ENCODE measurements at places on chromosomes 6 and 20.

- DNase-seq: no peak
Measured at GRCh38 chr6:150004101-150004782, 21.1 kb downstream of the RAET1L start.

- DNase-seq: no peak
Measured at GRCh38 chr20:63313349-63314014, 20.5 kb downstream of the COL20A1 start.

GRCh38 chr6:13635948-13636658, 21.0 kb downstream of the NOL7 start:
- DNase-seq: no peak

DNA sequence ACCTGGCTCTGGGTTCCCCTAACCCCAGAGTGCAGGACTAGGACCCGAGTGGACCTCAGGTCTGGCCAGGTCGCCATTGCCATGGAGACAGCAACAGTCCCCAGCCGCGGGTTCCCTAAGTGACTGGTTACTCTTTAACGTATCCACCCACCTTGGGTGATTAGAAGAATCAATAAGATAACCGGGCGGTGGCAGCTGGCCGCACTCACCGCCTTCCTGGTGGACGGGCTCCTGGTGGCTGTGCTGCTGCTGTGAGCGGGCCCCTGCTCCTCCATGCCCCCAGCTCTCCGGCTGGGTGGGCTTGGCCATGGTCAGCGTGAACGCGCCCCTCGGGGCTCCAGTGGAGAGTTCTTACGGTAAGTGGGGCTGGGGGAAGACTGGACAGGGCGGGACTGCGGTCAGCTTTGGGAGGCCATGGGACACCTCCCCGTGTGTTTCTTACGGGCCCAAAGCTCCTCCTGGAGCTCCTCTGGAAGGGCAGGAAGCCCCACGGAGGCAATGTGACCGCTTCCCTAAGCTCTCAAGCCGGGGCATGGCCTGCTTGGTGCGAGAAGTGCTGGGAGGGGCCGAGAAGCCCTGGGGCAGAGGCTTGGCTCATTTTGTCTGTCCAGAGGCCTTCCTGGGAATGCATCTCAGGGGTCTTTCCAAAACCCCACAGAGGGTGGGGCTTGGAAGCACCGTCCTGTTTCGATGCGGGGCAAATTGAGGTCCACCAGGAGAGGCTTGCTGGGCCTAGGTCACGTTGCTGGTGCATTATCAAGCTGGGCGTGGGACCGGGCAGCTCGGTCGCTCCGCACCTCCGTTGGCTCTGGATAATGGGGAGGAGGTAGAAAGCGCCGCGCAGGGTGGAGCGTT, at the start of gene HNF4A:
Gene HNF4A (plus strand): TSS at position 202 of the 855 bp plus-strand sequence. CDS start 106 bp downstream, at position 308.
- DNase-seq: no peak

DNA sequence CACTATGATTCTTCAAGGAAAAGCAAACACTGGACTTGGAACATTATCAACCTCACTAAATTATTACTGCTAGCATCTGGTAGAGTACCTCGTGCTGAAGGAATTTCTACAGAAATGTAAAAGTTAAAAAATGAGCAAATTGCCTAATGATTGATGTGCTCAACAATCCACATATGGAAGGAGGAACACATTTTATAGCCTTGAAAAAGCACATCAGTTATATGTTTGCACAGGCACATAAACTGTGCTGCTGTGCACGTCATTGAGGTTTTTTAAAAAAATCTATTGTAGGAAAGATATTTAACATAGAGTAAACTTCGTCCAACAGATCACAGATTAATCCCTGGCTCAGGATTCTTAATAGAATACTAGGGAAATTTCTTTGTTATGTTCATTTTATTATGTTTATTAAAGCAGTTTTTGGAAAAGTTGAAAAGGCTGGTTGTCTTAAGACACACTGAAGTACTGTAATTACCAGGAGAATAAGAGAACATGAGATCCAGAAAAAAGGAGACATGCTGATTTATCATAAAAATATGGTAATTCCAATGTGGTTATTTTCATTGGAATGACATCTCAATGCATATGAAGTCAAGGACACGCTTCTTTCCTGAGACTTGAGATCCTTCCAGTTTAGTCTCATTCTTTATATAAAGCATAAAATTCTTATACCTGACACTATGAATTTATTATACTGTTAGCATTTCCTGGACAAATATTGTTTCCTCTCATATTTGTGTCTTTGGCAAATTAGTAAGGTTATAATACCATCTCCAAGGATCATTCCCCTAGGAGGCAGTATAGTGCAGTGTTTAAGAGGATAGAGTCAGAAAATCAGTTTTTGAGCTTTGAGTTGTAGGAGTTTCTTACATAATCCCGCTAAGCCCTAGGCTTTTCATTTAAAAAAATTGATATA, 511.1 kb downstream of the TENT5A start:
- peak; percentile 36 for DNase-seq

DNA sequence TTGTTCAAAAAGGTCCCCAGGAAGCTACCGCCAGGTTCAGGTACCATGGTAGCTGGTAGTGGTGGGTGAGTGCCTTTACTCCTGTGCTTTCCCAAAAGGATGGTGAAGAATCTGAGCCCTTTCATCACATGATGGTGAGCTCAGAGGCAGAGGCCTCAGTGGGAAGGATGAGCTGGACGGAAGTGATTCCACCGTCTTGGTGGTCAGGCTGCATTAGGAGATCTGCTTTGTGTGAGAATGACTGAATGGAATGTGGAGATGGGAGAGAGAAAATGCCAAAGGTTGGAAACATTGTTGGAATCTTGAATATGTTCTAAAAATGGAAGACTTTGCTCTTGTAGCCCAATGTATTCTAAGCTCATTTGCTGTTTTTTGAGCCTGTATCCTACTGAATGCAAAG, 108.1 kb upstream of the SCP2D1 start:
- DNase-seq: no peak

DNA sequence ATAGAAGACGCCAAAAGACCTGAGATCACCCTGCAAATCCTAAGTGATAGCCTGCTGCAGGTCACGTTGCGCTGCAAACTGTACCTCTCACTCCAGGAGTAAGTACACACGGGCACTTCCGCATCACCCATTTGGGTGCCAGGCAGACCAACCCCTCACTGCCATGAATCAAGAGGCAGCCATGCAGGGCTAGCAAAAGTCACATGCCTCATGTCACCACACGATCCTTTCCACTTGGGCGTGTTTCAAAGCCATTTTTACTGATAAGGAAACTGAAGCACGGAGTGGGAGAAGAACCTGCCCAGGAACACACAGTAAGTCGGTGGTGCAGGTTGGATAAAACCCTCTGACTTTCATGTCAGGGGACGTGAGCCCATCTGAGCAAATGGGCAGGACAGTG, 37.0 kb downstream of the BPIFB1 start:
- no peak for DNase-seq

DNA sequence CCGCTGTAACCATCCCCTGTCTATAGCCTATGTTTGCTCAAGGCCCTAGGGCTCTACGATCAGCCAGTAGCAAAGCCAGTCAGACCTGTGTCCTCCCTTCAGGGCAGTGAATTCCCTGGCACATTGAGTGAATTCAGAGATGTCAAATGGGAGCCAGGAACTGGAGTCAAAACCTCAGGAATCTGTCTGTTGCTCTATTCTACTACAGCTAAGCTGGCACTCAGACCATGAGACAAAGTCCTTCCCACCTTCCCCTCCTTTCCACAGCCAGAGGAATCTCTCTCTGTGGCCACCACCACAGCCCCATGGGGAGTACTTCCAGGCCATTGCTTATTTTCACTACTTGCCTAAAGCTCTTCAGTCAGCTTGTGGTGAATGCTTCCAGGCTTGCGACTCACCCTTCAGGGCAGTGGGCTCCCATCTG, 82.0 kb downstream of the PKIB start:
- no peak for DNase-seq

- no peak for DNase-seq
Measured at GRCh38 chr6:163038317-163038716, 310.5 kb downstream of the PACRG start.

DNA sequence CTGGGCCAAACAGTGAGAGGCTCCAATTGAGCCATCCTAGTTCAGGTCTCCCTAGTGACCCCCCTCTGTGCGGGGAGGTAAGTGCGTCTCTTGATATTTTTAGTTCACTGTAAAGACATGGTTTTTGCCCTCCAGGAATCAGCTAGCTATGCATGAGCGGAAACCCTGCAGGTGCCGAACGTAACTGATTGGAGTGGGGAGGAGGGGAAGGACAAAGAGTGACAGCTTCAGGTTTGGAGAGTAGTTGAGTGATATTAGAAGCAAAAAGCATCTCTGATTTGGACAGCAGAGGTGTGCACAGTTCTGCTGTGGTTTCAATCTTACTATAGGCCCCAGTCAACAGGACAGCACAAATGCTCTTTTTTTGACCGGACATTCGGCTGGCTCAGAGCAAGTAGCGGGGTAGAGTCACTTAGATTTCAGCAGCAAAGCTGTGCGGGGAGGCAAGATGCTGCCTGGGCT, 31.8 kb downstream of the TBC1D7 start:
- DNase-seq: no peak

DNA sequence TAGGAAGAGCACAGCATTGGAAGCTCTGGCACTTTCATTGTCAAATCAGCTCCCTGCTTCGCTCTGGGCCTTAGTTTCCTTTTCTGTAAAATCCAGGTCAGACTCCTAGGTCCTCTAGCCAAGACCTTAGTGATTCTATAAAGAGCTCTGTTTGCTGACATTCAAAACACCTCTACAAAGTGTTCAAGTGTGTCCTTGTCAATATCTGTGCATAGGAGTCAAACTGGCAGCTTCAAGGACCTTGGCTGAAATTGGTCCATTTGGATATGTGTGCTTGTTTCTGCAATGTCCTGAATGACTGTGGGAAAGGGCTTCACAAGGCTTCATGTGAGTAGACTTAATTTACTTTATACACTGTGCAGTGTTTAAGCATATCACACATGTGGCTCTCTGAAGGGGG, 73.9 kb upstream of the ENPP5 start:
- no peak for DNase-seq

DNA sequence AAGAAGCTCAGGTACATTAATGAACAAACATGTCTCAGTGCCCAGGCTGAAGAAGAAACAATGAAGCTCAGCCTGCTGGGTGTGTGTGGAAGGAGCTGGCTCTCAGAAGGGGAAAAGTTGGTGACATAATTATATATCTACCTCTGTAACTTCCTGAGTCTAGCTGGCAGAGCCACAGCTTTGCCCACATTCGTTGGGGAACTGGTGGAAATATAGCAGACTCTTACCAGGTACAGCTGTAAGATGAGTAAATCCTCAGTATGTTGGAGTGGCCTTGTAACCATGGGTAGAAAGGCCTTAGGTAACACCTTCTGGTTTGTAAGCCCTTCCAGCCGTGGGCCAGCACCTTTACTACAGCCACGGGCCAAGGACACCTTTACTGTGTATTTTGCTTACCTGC, 29.9 kb upstream of the PNRC1 start:
- DNase-seq: no peak

- no peak for DNase-seq
Measured at GRCh38 chr6:109311471-109311870, 70.8 kb downstream of the CD164 start.

DNA sequence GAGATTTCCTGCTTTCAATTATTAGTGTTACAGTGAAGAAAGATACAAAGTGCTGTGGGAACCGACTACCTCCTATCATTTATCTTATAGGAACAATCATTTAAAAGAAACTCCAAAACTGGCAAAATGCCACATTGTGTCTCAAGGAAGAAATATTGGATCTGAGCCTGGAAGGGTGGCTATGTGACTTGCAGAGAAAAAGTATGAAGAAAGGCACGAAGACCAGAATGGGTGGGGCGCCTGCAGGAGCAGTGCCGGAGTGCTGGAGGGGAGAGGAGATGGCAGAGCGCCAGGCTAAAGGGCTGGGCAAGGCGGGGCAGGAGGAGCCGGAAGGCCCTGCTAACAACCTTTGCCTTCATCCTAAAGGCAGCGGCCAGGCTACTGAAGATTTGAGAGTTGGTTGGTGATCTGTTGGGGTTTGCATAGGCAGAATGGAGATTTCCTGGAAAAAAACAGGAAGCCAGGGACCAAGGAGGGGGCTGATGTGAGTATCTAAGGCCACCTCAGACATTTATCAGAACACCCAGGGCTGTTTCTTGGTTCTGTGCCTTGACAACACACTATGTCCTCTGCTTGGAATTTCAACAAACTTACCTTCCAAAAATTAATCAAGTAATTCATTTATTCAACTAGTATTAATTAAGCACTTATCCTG, 125.6 kb downstream of the MAFB start:
- no peak for DNase-seq

DNA sequence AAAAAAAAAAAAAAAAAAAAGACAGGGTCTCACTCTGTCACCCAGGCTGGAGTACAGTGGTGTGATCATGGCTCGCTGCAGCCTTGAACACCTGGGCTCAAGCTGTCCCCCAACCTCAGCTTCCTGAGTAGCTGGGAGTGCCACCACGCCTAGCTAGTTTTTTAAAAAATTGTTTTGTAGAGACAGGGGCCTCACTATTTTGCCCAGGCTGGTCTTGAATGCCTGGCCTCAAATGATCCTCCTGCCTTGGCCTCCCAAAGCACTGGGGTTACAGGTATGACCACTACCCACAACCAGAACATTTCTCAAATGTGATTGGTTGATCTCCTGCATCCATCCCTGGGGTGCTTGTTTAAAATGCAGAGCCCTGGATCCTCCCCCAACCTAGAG, 5.6 kb upstream of the RBCK1 start:
- DNase-seq: no peak

GRCh38 chr6:14130435-14131075, 13.0 kb downstream of the CD83 start:
- no peak for DNase-seq

- peak; percentile 91 for DNase-seq
Measured at GRCh38 chr20:53594068-53595017, 704 bp upstream of the ZNF217 start.

DNA sequence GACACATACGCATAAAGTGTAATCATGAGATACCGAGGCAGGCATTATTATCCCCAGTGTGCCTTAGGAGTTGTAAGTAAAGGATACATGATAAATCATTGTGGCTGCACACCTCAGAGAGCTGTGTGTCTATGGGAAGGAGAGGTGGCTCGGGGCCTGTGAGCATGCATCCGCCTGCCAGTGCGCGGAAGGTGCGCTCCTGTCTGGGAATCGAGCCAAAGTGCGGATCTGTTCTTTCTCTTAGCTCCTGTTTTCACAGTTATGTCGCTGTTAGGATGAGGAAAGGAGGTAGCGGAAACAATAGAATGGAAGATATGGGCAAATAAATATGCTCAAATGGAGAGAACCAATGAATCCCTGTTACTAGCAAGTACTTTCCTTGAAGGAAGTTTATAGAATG, 98.0 kb downstream of the ANKRD6 start:
- DNase-seq: no peak

GRCh38 chr6:44272999-44273566, 2.8 kb downstream of the TMEM151B start:
- no peak for DNase-seq

All from NCI-H460 (cell line).